ENCODE measurements at places on chromosomes 5 and 9.
A peak's percentile ranks its signal among the peaks of the same experiment; 100 is the strongest.

DNA sequence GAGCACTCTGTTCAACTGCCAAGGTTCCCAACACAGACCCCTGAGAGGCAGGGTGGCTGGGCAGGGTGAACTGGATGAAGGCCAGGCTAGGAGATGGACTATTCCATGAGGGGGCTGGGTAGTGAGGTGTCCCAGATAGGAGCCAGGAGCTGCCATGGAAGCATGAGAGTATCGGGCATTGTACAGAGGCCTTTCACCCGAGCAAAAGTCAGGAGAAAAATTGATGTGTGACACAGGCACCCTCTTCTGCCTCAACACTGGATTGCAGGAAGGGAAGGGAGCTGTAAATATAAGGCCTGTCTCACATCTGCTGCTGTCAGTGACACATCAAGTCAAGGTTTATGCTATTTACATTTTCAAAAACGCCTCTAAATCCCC, 74.6 kb downstream of the UBAP1 start:
- no peaks in the 10 kb centered on the region for H3K27me3 ChIP-seq
- H3K4me3 ChIP-seq: no peak overlapping the region
- H3K27ac ChIP-seq: peak overlapping the region; percentile 52

DNA sequence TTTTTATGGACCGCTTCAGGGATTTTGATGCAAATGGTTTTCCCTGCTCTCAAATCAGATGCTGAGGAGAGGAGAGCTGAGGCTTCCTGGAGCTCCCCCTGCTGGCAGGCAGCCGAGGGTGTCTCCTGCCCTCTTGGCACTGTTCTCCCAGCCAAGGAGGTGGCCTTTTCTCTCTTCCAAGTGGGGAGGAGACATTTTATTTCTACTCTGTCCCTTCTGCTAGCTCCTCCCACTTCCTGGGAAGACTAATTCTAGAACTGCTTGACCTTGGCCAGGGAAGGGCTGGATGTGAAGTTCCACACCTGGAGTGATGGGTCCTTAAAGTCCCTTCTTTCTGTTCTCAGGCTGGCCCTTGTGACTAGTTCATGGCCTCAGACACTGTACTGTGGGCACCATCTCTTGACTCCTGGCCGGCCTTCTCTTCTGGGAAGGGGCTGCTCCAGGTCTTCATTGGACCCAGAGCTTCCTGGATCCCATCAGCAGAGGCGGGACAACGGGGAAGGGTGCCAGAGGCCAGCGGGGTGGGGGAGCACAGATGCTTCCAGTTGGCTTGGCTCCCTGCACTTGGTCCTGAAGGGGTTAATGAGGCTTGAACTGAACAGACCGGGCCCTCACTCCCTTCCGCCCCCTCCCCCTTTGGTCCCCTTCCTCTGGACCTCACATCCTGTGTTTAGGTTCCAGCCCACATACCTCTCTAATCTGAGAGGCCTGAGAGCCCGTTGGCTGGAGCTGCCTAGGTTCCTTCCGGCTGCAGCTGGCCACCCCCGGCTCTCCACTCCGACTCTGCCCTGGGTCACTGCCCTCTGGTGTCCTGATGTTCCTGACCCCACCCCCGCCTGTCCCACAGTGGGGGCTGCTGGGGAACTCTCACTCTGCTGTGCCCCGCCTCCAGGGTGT, 32.1 kb downstream of the PTPA start:
- H3K27ac ChIP-seq: peak overlapping the region; percentile 100
- H3K36me3 ChIP-seq: peaks cover 19% of the 10 kb centered on the region
- no peak overlapping the region for H3K4me3 ChIP-seq
- H3K27me3 ChIP-seq: no peaks in the 10 kb centered on the region
- H3K4me1 ChIP-seq: peaks cover 94% of the 10 kb centered on the region

DNA sequence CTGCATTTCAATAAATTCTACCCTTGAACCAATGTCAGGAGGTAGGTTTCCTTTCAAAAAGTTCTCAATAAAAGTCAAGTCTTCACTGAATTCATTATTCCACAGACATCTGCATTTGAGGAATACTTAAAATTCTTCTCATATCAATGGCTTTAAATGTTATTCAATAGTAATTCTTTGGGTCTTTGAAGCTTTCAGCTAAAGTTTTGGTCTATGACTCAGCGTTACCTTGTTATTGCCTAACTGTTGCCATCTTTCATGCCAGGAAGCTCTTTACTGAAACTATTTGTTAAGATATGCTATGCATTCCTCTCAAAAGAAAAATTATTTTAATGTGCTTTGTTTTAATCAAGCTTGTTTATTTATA, 170.5 kb downstream of the NNT start:
- no peaks in the 10 kb centered on the region for H3K27me3 ChIP-seq
- no peak overlapping the region for H3K27ac ChIP-seq
- DNase-seq: no peak
- H3K4me3 ChIP-seq: no peak overlapping the region

GRCh38 chr9:136910901-136911245, 24.6 kb downstream of the TRAF2 start:
- H3K36me3 ChIP-seq: peaks cover 62% of the 10 kb centered on the region
- no peak overlapping the region for H3K4me3 ChIP-seq
- no peak overlapping the region for H3K27ac ChIP-seq

DNA sequence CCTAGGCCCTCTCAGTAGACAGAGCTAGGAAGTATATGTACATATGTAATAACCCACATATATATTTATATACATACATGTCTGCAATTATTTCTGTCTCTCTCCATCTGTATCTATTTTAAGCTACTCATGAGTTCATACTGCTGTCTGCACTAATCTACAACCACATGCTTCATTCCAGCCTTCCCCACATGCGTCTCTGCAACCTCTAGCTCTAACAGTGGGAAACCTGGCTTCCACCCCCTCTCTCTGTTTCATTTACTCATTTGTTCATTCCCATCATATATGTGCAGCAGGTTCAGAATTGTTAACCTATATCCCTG, 23.3 kb downstream of the DCANP1 start:
- H3K27ac ChIP-seq: no peak overlapping the region
- no peaks in the 10 kb centered on the region for H3K36me3 ChIP-seq
- H3K4me3 ChIP-seq: no peak overlapping the region
- no peak for DNase-seq

DNA sequence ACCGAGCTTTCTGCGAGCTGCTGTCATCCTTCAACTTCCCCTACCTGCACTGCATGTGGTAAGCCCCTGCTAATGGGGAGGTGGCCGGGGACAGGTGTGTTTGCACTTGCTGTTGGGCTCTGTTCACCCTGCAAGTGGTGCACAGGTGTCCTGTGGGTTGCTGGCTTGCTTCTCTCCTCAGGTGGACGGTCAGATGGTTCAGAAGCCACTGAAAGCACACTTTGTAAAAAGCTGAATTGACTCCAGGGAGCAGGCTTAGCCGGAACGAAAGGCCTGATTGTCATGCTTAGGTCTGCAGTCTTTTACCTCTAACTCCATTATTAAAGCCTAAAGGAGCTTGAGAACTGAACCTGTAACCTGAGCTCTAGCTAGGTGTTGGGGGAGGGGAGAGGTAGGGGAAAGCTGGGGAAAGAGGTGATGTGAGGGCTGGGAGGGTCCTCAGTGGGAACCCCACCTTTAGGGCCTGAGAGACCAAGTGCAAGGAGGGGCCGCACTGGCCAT, 37.6 kb downstream of the ACER2 start:
- DNase-seq: no peak
- no peak overlapping the region for H3K27ac ChIP-seq
- no peaks in the 10 kb centered on the region for H3K4me1 ChIP-seq
- no peak overlapping the region for H3K4me3 ChIP-seq
- no peaks in the 10 kb centered on the region for H3K27me3 ChIP-seq

DNA sequence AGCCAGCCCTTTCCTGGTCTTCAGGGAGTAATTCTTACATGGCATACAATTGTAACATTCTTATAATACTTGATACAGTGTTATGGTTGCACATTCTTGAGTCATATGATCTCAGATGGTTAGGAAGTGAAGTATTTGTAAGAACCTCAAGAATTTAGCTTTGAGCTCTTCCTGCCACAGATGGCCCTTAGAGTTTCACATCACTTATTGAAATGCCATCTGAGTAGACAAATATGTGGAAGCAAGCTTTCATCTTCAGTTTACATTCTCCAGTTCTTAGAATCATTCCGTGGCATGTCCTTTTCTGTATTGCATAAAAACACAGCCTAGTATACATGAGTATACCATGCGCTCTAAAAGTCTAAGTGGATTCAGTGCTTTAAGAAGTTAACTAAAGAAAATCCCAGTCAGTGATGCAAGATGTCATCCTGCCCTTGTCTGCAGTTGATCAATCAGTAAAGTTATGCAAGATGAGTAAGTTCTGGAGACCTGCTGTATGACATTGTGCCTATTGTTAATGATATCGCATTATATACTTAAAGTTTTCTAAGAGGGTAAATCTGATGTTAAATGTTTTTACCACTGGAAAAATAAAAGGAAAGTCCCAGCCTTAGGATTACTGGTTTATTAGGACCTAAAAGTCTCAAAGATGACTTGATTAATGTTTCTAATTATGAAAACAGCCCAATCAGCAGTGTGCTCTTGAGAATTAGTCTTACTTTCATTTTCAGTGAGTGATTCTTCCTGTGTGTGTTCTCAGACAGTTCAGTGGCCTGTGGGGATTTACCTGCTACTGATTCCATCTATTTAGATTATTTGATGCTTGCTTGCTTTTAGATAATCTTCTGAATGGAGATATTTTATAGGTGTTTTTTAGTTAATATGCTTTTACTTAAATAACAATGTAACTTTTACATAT, 29.4 kb downstream of the RHOBTB3 start:
- no peaks in the 10 kb centered on the region for H3K27me3 ChIP-seq
- DNase-seq: no peak
- H3K4me1 ChIP-seq: peaks cover 24% of the 10 kb centered on the region

GRCh38 chr9:72674961-72675360, 153.6 kb downstream of the TMC1 start:
- DNase-seq: no peak
- no peaks in the 10 kb centered on the region for H3K4me1 ChIP-seq
- no peaks in the 10 kb centered on the region for H3K27me3 ChIP-seq

DNA sequence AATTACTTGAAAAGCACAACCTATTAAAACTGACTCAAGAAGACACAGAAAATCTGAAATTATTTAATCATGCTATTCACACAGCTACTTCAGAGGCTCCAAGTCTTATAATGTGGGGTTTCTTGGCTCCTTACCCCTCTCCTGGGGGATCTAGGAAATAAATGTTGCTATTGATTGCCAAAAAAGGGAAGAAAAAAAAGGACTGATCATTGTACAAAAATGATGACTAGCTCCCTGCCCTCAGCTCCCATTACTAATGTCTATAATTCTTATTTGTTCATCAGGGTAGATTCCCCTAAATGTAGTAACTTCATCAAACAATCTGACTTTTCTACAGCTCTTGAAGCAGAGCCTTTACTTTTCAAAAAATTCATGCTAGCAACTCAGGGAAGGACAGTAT, 3.3 kb upstream of the SMC5 start:
- DNase-seq: no peak
- peaks cover 40% of the 10 kb centered on the region for H3K4me1 ChIP-seq
- no peaks in the 10 kb centered on the region for H3K36me3 ChIP-seq
- H3K27me3 ChIP-seq: no peaks in the 10 kb centered on the region
- H3K4me3 ChIP-seq: peak overlapping the region; percentile 2
- H3K27ac ChIP-seq: no peak overlapping the region

DNA sequence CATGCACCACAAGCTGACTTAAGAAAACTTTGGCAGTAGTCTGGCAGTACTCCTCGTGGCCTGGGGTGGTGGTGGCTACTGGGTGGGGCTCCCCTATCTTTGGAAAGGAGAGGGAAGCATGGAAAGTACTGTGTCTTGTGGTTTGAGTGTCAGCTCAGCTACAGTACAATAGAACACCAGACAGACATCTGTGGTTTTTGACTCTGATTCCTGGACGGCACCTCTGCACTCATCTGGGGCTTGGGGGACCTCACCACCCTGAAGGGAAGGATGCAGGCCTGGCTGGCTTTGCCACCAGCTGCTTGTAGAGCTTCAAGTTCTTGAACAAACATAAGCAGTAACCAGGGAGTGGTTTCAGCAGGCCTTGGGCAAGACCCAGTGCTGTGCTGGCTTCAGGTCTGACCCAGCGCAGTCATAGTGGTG, 40.6 kb downstream of the TNFSF8 start:
- DNase-seq: no peak
- no peak overlapping the region for H3K4me3 ChIP-seq
- no peaks in the 10 kb centered on the region for H3K36me3 ChIP-seq
- no peak overlapping the region for H3K27ac ChIP-seq

DNA sequence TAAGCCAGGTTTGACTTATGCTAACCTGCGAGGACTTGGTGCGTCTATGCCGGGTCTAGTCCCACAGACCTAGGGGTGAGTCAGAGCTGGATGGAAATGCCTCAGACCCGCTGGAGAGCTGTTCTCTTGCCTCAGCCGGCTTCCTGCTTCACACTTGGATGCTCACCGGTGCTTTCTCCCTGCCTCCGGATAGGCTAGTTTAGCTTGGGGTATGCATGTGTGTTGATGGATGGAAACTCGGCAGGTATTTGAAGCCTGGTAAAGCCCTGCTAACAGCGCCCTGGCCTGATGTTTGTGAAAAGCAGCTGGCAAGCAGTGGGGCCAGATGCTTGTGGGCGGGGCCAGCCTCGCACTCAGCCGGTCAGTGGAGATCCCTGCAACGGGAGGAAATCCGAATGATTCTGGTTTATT, 29.3 kb downstream of the PRRC2B start:
- peaks cover 2% of the 10 kb centered on the region for H3K36me3 ChIP-seq
- DNase-seq: no peak
- peaks cover 74% of the 10 kb centered on the region for H3K4me1 ChIP-seq
- peak overlapping the region; percentile 8 for H3K4me3 ChIP-seq

DNA sequence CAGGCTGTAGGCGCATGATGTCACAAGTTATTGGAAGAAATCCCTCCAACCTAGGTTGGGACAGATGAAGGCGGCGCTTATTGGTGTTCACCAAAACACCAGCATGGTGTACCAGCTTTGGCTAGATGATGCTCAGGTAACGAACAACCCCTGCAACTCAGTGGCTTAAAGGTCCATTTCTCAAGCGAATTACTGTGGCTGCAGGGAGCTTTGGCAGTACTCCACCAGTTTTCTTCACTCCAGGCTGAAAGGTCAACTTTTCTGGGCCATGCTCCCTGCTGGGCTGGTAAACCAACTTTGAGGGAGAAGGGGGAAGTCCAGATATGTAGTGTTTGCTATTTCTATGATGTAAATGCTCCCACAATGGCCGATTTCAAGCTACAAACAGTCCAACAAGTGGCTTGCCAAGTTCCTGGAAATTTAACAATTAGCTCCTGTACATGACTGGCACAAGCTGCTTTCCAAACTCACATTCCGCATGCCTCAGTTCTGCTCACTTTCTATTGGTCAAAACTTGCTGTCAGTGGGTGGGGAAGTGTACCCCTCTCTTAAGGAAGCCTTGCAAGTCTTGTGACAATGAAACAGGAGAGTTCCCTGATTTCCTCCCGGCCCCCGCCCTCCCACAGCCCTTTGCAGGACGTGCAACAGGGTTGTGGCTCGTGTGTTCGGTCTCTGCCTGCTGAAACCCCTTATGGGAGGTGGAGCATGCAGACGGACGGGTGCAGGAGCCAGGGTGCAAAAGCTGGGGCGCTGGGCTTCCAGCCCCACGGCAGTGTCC, 588 bp upstream of the ZBED3 start:
- no peaks in the 10 kb centered on the region for H3K27me3 ChIP-seq
- H3K27ac ChIP-seq: peak overlapping the region; percentile 91
- no peaks in the 10 kb centered on the region for H3K36me3 ChIP-seq
- DNase-seq: peak; percentile 62

GRCh38 chr5:136802383-136802782, 437.0 kb upstream of the TRPC7 start:
- DNase-seq: no peak
- H3K4me1 ChIP-seq: no peaks in the 10 kb centered on the region
- H3K4me3 ChIP-seq: no peak overlapping the region
- no peak overlapping the region for H3K27ac ChIP-seq
- H3K27me3 ChIP-seq: no peaks in the 10 kb centered on the region

- H3K4me3 ChIP-seq: peak overlapping the region; percentile 21
- no peaks in the 10 kb centered on the region for H3K27me3 ChIP-seq
- no peaks in the 10 kb centered on the region for H3K36me3 ChIP-seq
- peaks cover 27% of the 10 kb centered on the region for H3K4me1 ChIP-seq
- DNase-seq: no peak
Measured at GRCh38 chr9:127779136-127779981, 893 bp upstream of the SH2D3C start.

All from suprapubic skin (tissue), 4 donors.